ENCODE measurements at places on chromosomes 2 and 18.

DNA sequence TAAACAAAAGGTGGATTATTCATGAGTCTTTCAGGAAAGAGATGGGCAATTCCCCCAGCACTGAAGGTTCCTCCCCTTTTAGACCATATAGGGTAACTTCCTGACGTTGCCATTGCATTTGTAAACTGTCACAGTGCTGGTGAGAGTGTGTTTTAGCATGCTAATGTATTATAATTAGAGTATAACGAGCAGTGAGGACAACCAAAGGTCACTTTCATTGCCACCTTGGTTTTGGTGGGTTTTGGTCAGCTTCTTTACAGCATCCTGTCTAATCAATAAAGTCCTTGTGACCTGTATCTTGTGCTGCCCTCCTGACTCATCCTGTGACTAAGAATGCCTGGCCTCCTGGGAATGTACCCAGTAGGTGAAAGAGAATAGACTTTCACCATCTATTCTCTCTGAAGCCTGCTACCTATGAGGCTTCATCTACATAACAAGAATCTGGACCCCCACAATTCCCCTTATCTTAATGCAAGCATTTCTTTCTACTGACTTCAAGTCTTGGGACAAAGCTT, 148.7 kb downstream of the CABLES1 start:
- no peak for DNase-seq

- no peak for DNase-seq
Measured at GRCh38 chr18:72613534-72613930, 69.4 kb upstream of the CBLN2 start.

DNA sequence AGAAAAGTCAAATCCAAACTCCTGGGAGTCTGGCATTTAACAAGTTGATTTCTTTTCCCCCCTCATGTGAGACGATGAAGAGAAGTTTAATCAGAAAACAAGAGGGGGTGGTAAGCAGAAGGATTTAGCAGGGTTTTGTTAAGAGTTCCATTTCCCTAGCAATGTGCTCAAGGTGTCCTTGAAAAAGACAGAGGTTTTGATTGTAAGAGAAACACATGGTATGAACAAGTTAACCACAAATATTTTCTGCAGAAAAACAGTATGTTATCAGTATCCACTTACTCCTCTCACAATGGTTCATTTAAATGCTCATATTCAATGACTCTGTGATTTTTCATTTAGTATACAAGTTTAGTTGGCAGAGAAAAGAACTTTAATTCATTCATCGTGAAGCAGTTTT, 26.8 kb downstream of the LAMA1 start:
- DNase-seq, result no peak

- no peak for DNase-seq
Measured at GRCh38 chr2:160111951-160112798, 49.8 kb upstream of the PLA2R1 start.

- no peak for DNase-seq
Measured at GRCh38 chr18:2883076-2883735, 36.4 kb downstream of the EMILIN2 start.

Data from NCI-H1417 treated with DMSO at 0.1 percent for 48 hours (cell line).